ENCODE measurements at places on chromosomes 11 and 22. TPM values are rescaled to one million over a fixed set of nuclear protein-coding genes. Genes with fewer than 3 reads are reported as not detected.

- ATAC-seq: no peak
Measured at GRCh38 chr22:32612834-32613233, 138.2 kb downstream of the FBXO7 start.

DNA sequence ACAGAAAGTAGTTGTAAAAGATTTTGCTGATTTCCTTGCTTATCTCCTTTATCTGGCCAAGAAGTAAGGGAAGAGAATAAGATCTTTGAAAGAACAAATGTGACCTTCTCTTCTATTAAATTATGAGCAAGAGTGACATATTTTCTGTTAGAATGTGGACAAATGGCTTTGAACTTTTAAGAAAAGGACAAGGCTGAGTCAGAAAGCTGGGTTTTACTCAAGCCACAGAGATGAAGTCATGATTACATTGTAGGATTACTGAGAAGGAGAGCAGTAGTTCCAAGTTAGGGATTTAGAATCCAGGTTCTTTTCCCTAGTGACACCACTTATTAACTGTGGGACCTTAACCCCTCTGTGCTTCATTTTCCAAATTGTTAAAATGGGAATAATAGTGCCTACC is 13.5 kb downstream of the CCDC90B start:
- peak; percentile 32 for ATAC-seq

- peak; percentile 63 for ATAC-seq
Measured at GRCh38 chr11:66745356-66746235, 16.6 kb upstream of the SPTBN2 start.

- no peak for ATAC-seq
Measured at GRCh38 chr11:92929246-92929645, 40.2 kb upstream of the MTNR1B start.

ZFP91 gene
- total RNA-seq: 33.8 TPM

UPK3A gene
- total RNA-seq: not detected

HTATIP2 gene
- total RNA-seq: 39.5 TPM

DNA sequence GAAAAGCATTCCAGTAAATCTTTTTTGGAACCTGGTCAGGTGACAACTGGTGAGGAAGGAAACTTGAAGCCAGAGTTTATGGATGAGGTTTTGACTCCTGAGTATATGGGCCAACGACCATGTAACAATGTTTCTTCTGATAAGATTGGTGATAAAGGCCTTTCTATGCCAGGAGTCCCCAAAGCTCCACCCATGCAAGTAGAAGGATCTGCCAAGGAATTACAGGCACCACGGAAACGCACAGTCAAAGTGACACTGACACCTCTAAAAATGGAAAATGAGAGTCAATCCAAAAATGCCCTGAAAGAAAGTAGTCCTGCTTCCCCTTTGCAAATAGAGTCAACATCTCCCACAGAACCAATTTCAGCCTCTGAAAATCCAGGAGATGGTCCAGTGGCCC is 24.1 kb upstream of the TTC36 start:
- no peak for ATAC-seq

- ATAC-seq: peak; percentile 59
Measured at GRCh38 chr11:94171693-94172440, 43.2 kb downstream of the PANX1 start.

- ATAC-seq: peak; percentile 37
Measured at GRCh38 chr11:6572215-6572614, 31.2 kb downstream of the RRP8 start.

DNA sequence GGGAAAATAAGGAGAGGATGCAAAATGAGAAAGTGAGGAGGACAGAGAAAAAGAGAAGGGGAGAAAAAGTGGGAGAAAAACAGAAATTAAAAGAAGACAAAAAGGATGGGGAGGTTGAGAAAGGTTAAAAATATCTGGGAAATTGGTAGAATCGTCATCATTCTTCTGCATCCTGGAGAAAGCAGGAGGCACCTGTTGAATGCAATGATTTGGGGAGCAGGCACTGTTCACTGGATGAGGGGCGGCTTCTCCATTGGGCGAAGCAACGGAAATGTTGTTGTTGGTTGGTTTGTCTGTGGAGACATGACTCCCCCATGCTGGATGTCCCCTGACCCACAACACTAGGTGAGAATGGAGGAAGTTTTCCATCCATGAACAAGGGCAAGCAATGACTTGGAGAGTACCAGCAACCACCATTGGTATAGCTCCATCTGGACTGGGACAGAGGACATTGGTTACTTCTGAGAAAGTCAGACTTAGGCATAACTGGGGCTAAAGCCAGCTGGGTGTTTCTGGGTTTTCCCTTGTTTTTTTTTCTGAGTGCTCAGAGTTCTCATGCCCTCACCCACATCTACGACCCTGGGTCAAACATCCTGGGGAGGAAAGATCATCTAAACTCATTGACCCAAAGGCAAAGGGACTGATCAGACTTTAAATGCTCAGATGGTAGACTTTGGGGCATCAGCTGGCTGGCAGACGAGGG is 11.9 kb upstream of the CD44 start:
- ATAC-seq: no peak

SMARCB1 gene
- 60.3 TPM for total RNA-seq

GRCh38 chr11:126525216-126525615 is 169.7 kb downstream of the ST3GAL4 start:
- no peak for ATAC-seq

DNA sequence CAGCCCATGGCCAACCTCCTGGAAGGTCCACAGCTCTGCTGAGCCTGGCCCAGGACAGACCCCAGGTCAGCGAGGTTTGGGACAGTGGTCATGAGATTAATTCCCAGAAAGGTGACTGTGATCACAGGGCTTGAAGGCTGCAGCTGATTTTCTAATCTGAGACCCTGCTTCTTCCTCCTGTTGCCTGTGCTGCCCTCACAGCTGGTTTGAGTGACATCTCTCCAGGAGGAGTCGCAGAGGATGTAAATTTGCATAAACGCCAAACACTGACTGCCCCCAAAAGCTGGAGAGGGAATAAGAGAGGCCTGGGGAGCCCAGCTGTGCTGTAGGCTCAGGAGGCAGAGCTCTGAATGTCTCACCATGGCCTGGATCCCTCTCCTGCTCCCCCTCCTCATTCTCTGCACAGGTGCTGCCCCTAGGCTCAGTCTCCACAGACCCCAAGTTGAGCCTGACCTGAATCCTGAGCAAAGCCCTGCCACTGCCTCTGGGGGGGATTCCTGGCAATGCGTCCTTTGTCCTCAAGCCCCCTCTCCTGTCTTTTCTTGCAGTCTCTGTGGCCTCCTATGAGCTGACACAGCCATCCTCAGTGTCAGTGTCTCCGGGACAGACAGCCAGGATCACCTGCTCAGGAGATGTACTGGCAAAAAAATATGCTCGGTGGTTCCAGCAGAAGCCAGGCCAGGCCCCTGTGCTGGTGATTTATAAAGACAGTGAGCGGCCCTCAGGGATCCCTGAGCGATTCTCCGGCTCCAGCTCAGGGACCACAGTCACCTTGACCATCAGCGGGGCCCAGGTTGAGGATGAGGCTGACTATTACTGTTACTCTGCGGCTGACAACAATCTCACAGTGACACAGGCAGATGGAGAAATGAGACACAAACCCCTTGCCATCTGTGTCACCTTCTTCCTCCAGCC is 23.8 kb downstream of the GGTLC2 start:
- no peak for ATAC-seq

DNA sequence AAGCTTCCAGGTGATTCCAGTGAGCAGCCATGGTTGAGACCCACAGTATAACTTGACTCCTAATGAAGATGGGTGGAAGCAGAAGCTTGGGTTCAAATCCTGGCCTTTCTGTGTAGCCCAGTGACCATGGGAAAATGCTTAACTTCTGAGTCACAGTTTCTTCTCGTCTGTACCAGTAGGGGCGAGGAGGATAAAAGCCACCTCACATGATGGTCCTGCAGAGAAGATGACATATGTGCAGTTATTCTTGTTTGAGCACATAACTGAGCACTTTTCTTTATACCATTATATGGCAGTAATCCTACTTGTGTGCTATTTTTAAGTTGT is 4.9 kb downstream of the TMEM109 start:
- ATAC-seq: peak; percentile 42

- no peak for ATAC-seq
Measured at GRCh38 chr11:70328556-70328955, 58.1 kb downstream of the PPFIA1 start.

- ATAC-seq: peak; percentile 2
Measured at GRCh38 chr11:1834779-1835670, at the start of gene SYT8. TSS of gene SYT8 (plus strand) at chr11:1834990. CDS start at chr11:1835106, 116 bp downstream.

DNA sequence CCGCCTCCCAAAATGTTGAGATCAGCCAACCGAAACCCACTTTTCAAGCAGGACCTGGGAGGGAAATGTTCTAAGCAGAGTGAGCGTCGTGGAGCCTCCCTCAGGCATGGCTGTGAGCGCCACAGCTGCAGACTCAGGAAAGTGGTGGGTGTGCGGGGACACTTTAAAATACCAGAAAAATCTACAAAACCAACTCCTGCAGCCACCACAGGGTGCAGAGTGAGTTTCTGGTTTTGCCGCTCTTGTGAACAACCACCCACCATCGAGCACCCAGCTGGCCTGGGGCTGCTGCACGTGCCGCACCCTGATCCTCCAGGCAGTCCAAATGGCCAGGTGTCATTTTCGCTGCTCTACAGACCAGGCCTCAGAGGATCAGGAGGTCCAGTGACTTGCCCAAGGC is 46.9 kb downstream of the CELSR1 start:
- ATAC-seq: no peak

SMIM35 gene
- not detected for total RNA-seq

DNA sequence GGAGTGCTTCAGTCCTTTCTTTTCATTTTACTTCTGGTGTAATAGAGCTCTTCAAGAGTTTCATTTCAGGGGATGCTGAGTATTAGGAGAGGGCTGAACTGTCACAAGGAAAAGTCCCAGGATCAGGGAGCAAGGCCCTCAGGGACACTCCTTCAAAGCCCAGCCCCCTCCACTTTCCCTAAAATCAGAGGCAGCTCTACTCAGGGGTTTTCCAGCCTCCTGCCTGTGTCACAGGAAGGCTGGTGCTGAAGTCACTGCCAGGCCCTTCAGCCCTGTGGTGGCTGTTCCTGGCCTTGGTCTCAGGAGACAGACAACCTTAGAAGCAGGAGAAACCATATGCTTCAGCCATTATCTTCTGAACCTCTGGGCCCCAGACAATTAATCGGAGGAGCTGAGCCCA is 36.4 kb upstream of the KIRREL3 start:
- no peak for ATAC-seq

- ATAC-seq: no peak
Measured at GRCh38 chr11:15095736-15096228, 18.9 kb upstream of the INSC start.

DNA sequence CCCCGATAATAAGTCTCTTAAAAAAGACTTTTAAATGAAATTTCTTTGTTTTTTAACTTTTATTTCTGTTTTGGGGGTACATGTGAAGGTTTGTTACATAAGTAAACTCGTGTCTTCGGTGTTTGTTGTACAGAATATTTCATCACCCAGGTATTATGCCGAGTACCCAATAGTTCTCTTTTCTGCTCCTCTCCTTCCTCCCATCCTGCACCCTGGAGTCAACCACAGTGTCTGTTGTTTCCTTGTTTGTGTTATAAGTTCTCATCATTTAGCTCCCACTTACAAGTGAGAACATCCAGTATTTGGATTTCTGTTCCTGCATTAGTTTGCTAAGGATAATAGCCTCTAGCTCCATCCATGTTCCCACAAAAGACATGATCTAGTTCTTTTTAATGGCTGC is 1.6 kb upstream of the GSTP1 start:
- ATAC-seq: no peak

Measured in esophagus mucosa (tissue), 1 donor.